Fibroblast of skin of left biceps (primary cell): ENCODE measurements at places on chromosomes 6 and 20.

GRCh38 chr20:14720251-14720650 lies 382.8 kb upstream of the FLRT3 start:
- DNase-seq: no peak

GRCh38 chr6:132392270-132392646 lies 9.0 kb downstream of the MOXD1 start:
- no peak for DNase-seq

DNA sequence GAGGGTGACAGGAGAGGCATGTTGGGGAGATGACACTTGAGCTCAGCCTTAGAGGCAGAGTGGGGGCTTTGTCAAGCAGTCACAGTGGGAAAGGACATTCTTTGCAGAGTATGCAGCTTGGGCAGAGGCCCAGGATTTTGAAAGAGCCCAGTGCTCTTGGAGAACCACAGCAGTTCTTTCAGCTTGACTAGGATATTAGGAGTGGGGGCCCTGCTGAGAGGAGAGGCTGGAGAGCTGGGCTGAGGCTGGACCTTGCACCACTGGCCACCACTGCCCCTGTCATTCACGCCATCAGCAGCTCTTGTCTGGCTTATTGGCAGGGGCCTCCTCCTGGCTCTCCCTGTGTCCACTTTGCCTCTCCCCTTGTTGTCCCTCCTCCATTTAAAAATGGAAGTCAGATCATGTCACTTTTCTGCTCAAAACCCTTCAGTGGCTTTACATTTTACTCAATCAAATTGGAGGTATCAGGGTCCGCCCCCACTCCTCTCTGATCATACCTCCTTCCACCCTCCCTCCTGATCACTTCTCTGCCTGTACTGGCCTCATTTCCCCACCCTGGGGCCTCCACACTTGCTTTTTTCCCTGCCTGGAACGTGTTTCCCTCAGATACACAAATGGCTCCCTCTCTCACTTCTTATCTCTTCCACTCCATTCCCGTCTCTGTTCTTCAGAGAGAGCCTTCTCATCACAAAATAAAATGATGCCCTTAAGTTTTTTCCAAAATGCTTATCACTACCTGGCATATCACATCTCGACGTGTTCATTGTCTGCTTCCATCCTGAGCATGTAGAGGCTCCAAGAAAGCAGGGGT lies 10.5 kb downstream of the MANBAL start:
- DNase-seq: no peak

GRCh38 chr6:116945809-116946208 lies 68.8 kb downstream of the RFX6 start:
- no peak for DNase-seq

- DNase-seq: no peak
These were observed 105.6 kb downstream of the TCP11 start for GRCh38 chr6:35035481-35036030.

DNA sequence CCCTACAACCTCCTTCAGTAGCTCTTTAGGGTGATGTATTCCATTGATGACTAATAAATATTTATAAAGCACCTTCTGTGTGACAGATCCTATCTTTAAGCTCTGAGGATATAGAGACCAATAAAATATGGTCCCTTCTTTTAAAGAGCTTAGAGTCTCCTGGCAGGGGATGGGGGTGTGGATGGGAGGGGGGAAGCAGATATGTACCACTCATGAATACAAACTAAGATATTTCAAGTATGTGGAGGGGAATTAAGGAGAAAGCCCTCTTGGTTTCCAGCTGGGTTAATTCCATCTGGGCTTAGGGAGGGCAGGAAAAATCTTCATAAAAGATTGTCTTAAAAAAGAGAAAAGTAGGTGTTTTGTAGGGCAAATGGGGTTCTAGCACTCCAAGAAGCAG lies 21.6 kb upstream of the FBXO9 start:
- no peak for DNase-seq

DNA sequence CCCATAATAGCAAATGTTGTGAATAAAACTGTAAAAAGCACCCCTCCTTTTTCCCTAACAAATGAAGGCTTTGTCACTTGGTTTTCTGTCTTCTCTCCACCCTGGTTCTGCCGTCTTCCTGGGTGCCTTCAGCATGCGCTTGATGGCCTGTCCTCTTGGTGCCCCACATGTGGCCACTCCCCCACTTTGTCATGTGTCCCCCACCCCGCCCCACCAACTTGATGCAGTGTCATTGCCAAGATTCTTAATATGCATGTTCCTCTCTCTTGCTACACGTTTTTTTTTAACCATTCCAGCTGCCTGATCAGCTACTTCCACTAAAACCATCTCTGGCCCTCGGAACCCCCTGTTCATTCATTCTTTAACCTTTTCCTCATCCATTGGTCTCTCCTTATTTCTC lies 340.3 kb downstream of the QKI start:
- no peak for DNase-seq
